DMS79 (cell line): ENCODE measurements at places on chromosomes 7 and 10.

- DNase-seq, result no peak
Observed at GRCh38 chr10:49303711-49304110, 4.7 kb downstream of the C10orf71 start.

DNA sequence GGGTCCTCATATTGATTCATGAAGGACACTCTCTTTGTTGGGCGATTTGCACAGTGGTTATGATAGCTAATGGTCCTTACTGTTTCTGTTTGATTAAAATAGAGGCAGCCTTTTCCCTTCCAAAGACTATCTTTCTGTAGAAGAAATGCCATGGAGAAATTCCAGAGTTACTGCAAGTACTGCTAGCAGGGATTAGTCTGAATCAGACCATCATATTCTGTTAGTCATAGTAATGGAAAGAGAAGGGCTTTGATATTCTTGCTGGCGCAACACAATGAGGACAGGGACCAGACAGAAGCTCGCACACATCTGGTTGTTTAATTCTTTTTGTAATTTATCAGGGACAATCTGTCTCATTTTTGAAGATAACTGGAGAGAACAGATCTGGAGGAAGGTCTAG, 304.5 kb upstream of the FZD8 start:
- DNase-seq, result no peak

- no peak for DNase-seq
Observed at GRCh38 chr10:14602807-14603533, 171.7 kb downstream of the FAM107B start.

DNA sequence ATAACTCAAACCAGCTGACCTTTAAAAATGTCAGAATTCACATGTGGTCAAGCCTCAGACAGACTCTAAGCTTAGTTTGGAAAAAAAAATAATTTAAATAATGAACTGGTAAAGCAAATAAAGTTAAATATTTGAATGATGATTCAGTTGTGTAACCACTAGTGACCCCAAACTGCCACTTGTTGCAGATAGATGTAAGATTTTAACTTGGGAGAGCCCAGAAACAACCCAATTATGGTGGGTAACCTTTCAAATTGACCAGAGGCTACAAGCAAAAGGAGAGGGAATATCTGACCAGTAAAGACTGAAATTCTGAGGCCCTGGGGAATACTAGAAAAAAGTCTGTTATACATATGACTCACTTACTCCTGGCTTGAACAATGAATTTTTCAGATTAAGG, 268.1 kb downstream of the HPSE2 start:
- DNase-seq, result no peak

GRCh38 chr7:1117321-1117928, 29.5 kb downstream of the GPER1 start:
- no peak for DNase-seq
